Ovary (tissue), 10 donors: ENCODE measurements at places on chromosomes 12 and 14. TPM values are rescaled to one million over a fixed set of nuclear protein-coding genes. Genes with fewer than 3 reads are reported as not detected.

- DNase-seq, result no peak
Measured at GRCh38 chr14:102523569-102524450, 14.2 kb upstream of the ANKRD9 start.

- no peak for DNase-seq
Measured at GRCh38 chr14:72574715-72575114, 319.2 kb downstream of the DPF3 start.

- DNase-seq, result no peak
Measured at GRCh38 chr14:35435177-35435576, 30.6 kb upstream of the NFKBIA start.

DNA sequence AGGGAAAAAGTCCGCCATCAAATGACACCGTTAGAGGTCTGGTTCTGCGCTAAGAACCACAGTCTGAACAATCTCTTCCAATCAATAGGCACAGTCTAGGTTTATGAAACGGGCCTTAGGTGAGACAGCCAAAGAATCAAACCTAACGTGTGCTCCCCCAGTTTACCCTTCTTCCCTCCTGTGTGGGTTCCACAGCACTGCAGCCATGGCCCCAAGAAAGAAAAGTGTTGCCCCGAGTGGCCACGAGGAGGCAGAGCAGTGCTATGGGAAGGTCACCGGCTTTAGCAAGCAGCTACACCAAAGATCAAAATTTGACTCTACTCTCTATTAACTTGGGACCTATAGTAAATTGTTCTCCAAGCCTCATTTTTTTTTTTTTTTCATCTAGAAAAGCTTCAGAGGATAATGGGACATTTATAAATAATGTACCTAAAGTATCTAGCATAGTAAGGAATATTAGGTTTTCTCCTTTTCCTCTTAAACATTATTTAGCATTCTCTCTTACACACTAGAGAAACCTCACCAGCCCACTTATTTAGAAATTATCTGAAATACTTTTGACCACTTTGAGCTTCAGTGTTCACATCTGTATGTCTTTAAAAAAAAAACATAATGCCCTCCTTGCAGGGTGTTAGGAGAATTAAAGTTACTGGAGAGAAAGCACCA lies 70.2 kb upstream of the GPHB5 start:
- DNase-seq, result peak; percentile 60

OTOGL gene
- total RNA-seq, result 0.11 TPM

GRCh38 chr14:60646226-60646818 lies 3.0 kb downstream of the SIX1 start:
- DNase-seq, result no peak

GRCh38 chr14:88323086-88323522 lies at the start of gene KCNK10:
Gene KCNK10, minus strand, starts transcription at chr14:88323269. Its CDS starts 471 bp downstream, at chr14:88322798.
- no peak for DNase-seq

DNA sequence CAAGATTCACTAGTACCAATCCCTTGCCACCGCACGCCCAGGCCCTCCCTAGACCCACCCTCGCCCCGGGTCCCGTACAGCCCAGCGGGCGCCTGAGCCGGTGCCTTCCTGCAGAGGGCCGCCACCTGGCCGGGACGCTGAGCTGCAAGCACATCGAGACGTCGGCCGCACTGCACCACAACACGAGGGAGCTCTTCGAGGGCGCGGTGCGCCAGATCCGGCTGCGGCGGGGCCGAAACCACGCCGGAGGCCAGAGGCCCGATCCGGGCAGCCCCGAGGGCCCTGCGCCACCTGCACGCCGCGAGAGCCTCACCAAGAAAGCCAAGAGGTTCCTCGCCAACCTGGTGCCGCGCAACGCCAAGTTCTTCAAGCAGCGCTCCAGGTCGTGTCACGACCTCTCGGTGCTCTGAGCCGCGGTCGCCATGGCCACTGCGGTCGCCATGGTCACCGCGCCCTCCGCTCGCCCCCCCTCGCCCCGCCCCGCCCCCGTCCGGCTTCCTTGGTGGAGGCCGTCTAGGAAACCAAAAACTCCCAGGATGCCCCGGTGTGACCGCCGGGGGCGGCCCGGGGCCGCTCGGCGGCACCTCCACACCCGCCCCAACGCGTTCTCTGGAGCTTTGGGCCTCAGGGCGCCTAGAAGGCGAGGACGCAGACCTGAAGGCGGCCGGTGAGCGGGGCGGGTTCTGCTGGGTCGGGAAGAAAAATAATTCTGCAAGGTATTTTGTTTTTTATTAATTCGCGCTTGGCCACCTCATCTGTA lies 3.7 kb downstream of the REM2 start:
- DNase-seq, result peak; percentile 85

P2RX2 gene
- total RNA-seq, result not detected
